ENCODE measurements at places on chromosomes 3 and 15.

DNA sequence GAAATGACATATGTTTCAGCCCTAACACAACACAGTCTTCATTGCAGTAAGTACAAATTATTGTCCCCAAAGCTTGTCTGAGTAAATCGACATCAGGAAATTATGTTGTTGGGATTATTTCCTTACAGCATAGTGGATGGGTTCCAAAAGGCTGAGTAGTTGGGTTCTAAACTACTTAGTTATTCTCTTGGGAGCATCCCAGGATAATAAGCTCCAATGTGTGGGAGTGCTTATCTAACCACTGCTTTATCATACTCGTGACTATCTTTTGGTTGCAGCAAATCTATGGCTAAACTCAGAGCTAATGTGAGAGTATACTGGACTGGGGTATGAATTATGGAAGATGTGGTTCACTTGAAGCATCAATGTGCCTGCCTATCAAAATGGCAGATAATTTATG lies 128.5 kb downstream of the RBMS3 start:
- DNase-seq = no peak

GRCh38 chr15:42053914-42054313 lies 33.1 kb upstream of the PLA2G4E start:
- no peak for DNase-seq

GRCh38 chr15:60324706-60325438 lies 72.9 kb downstream of the ANXA2 start:
- no peak for DNase-seq

GRCh38 chr15:40938536-40938870 lies 9.4 kb downstream of the DLL4 start:
- DNase-seq = no peak

- DNase-seq = peak; percentile 78
Measured at GRCh38 chr3:96619475-96619874, 194.9 kb upstream of the EPHA6 start.

DNA sequence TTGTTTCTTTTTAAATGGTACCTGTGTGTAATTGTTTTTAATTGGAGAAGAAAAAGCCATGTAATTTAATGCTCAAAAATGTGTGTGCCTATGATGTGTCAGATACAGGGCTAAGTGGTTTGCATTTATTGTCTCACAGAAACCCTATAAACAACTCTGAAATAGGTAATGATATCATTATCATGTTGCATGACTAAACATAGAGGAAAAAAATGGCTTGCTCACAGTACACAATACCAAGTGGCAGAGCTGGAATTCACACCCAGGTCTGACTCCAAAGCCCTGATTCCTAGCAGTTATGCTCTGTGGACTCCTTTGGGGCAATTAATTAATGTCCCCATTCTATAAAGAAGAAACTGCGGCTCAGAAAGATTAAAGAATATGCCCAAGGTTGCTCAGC lies 237.4 kb upstream of the TRIM42 start:
- DNase-seq = no peak

DNA sequence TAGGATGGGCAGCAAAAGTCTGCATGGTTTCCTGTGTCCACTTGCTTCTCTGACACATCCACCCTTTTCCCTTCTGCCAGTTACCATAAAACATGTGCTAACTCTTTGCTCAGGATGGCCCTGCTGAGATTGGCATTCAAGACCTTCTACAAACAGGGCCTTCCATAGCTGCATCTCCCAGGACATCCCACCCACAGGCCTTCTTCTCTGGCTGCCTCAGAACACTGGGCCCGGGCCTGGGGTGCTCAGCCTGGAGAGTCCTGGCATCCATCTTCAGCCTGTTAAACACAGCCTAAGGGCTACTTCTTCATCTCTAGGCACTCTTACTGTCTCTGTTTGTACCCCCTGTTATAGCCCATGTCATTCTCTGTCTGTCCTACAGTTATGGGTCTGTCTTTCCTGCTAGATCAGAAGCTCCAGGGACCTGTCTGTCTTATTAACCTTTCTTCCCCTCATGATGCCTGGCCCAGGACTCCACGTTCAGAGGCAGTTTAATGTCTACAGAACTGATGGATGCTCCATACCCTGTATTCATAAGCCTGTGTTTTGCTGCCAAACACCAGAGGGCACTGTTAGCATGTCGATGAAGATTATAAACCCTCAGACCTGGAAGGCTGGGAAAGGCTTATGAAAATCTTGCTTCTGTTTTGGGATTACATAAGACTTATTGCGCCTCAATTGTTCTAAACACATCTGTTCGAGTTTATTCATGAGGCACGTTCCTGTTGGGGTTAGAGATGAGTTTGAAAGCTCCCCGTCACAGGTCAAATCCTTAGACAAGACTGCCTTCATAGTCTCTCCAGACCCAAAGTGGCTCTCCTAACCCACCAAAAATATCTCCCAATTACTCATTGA lies 16.5 kb downstream of the SEMA3G start:
- peak; percentile 82 for DNase-seq

GRCh38 chr15:93073465-93073952 lies 15.5 kb downstream of the RGMA start:
- no peak for DNase-seq

- DNase-seq = no peak
Measured at GRCh38 chr3:141682007-141682406, 56.1 kb upstream of the RNF7 start.

DNA sequence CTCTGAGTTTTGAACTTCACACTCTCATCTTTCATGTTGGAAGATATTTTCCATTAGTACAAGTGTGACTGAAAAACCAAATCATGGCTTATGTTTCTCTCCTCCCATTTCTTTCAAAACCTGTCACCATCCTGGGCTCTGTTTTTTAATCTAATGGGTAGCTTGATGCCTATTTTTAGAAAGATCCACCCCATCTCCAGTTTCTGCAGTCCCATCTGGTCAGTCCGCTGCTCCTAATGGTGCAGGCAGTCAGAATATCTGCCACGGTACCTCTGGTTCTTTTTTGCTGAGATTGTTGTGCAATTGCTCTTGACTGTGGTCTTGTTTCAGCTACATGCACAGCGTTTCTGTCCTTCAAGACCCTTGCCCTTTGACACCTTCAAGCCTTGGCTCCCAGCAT lies 240.9 kb upstream of the CADM2 start:
- no peak for DNase-seq

DNA sequence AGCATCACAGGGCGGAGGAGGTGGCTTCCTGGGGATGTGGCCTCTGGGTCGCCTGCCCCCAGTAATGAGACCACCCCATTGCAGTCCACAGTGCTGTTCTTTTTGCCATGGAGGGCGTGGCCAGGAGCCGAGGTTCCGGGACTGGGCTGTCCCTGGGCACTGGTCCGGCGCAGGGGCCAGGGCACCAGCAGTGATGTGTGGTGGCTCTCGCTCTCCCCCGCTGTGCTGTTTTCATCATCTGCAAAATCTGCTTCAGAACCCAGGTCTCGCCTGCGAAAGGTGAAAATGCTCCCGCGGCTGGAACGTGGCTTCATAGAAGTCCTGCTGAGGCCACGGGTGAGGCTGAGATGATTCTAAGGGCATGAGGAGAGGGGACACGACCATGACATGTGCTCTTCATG lies 45.8 kb downstream of the SCN5A start:
- no peak for DNase-seq

- no peak for DNase-seq
Measured at GRCh38 chr15:39499042-39499441, 81.8 kb upstream of the THBS1 start.

Measured in posterior cingulate gyrus (tissue), 11 donors.